ENCODE measurements at places on chromosomes 1 and 21.

- peak; percentile 38 for DNase-seq
Observed at GRCh38 chr1:211606332-211606913, 27.5 kb upstream of the SLC30A1 start.

DNA sequence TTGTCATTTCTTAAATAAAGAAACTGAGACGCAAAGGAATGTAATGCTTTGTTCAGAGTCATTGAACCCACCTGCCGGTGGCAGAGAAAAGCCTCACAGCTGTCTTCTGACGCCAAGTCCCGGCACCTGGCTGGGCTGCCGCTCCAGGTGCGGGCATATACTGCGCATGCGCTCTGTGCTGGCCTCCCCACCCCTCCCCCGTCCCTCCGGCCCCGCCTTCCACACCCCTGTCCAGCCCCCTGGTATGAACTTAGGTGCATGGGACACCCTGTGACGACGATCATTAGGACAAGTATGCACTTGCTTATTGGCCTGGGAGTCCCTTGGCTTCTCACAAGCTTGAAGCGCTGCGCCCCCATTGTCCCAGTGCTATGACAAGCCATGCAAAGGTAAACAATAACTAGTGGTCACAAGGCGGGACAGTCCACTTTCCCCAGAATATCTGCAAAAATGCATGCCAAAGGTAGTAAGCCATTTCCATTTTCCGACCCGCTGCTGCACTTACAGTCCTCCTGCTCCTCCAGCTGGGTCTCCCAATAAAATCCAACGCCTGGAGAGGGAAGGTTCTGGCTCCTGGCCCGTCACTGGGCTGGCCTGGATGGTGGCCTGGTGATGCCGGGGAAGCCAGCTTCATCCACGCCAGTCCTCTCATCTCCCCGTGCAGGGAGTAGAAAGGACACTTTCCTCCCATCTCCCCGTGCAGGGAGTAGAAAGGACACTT is 100.4 kb downstream of the PSMG1 start:
- no peak for DNase-seq

- peak; percentile 42 for DNase-seq
Observed at GRCh38 chr1:23098463-23099170, 70.0 kb downstream of the LUZP1 start.

DNA sequence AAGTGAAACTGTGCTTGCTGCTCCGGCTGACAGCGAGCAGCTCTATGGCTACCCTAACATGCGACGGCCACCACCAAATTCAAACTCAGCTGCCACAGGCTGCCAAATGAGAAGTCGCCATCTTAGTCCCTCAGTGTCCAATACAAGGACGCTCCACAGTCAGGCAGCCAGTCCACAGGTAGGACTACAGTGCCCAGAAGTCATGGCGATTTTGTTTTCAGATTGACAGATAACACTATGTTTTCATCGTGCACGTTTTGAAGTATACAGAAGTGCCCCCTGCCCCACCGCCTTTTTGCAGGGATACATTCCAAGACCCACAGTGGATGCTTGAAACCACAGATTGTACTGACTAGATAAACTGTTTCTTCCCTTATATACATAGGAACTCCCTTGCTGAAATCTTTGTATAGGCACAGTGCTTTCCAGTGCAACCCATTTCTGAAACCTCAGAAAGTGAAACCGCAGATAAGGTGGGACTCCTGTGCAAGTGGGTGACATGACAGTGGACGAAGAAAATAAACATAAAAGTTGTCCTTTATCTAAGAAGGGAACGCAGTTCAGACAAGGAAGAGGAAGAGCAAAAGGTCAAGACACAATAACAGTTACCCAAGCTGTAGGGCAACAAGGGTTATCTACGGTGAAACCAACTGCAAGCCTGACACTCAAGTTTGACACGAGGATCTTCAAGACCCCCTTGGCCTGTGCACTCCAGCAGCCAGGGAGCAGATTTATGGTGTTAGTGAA is 52.2 kb downstream of the STX6 start:
- no peak for DNase-seq

- no peak for DNase-seq
Observed at GRCh38 chr1:43331688-43332087, 5.9 kb upstream of the MPL start.

- DNase-seq = no peak
Observed at GRCh38 chr1:150548632-150549495, at the start of gene ADAMTSL4. TSS of gene ADAMTSL4 (plus strand) at chr1:150549408. CDS start at chr1:150552289, 2,881 bp downstream.

DNA sequence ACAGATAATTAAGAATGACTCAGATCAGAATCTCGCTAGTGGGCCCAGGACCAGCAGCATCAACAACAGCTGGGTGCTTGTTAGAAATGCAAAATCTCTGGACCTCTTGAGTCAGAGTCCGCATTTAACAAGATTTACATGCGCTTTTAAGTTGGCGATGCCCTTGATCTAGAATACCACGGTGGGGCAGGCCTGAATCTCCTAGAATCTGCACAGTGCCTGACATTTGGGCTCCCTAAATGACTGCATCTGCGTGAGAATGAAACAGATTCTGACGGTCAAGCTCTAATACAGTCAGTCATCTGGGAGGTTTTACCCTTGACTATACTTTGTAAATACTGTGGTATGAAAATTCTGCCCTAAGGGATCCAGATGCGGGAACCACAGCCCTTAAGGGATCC is 17.2 kb upstream of the RAB29 start:
- DNase-seq = no peak

- no peak for DNase-seq
Observed at GRCh38 chr1:174797398-174797797, 202.3 kb upstream of the CACYBP start.

GRCh38 chr1:12436817-12437599 is 181.0 kb downstream of the DHRS3 start:
- no peak for DNase-seq

DNA sequence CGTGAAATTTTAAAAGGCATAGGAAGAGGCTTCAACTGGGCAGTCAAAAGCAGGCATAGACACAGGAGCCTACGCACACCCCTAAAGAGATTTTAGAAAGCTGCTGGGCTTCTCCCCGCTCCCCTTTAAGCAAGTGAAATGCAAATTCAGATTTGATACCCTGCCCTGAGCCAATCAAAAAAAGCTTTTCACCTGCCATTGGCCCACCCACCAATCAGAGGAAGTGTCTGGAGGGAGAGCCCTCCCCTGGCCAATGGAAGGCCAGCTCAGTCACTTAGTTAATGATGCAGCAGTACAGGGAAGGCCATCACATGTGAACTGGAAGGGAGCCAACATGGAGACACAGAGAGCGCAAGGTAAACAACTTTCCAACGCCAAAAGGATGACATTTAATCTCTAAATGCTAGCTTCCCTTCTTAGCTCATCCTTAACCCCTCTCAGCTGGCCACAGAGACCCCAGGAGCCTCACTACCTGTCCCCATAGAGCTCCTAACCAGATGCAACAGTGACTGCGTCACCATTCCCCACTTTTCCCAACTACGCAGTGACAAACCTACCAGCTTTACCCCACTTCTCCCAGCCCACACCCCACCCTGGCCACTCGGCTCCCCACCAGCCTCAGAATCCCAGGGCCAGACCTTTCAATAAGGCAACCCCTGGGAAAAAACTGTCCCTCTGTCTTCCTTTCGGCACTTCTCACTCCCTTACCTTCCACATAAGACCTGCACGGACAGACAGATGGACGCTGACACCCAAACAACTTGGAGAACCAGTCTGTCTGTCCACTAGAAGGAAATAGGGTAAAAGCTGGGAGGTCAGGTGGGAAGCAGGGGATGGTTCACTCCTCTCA is 71.0 kb downstream of the CD46 start:
- DNase-seq = peak; percentile 88

- DNase-seq = no peak
Observed at GRCh38 chr1:202498542-202498941, 150.0 kb downstream of the PPP1R12B start.

GRCh38 chr1:199747984-199748383 is 279.5 kb upstream of the NR5A2 start:
- DNase-seq = no peak

DNA sequence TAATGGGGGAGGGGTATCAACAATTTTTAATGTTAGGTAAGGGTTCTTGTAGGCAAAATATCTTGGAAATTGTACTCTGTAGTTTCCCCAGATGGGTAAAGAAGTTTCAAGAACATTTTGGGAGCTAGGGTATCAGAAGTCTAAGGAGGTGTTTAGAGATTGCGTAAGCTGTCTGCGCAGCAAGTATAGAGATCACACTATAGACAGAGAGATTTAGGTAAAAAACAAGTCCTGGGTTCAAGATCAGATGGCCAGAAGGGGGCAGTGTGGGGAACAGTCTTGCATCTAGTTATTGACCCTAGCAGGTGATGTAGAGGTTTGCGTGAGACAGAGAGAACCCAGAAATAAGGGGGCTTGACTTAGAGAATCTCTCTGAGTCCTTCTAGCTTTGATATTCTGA is 80.8 kb downstream of the S1PR1 start:
- DNase-seq = no peak

- no peak for DNase-seq
Observed at GRCh38 chr21:35465741-35466140, 416.6 kb upstream of the RUNX1 start.

- DNase-seq = no peak
Observed at GRCh38 chr21:37642493-37642892, 273.8 kb downstream of the KCNJ6 start.

DNA sequence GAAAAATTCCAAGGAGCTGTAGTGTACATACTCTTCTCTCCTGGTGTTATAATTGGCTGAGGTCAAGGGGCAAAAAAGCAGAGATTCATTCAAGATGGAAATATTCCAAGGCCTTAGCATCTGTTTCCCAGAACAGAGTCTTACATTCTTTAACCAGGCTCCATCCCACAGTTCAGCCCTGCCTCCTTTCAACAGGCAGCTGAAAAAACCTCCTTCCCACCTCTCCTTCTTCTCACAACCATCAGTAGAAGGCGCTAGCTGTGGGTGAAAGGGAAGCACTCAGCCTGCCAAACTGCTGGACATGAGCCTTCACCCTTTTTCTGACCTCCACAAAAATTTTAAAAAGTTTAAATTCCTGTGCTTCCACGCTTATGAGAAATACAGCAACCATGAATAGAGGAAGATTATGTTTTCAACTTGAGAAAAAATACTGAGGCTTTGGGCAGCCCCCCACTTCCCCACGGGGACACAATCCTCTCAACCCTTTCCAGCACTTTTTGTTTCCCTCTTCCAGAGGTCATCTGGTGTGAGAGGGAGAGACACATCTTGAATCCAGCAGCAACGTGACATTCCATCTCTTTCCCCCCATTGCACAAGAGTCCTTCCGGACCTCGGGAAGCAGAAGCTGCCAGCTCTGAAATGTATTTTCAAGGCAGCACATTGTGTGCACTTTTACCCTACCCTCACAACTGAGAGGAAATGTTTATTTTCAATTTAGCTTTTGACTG is 43.2 kb upstream of the FMO2 start:
- no peak for DNase-seq

DNA sequence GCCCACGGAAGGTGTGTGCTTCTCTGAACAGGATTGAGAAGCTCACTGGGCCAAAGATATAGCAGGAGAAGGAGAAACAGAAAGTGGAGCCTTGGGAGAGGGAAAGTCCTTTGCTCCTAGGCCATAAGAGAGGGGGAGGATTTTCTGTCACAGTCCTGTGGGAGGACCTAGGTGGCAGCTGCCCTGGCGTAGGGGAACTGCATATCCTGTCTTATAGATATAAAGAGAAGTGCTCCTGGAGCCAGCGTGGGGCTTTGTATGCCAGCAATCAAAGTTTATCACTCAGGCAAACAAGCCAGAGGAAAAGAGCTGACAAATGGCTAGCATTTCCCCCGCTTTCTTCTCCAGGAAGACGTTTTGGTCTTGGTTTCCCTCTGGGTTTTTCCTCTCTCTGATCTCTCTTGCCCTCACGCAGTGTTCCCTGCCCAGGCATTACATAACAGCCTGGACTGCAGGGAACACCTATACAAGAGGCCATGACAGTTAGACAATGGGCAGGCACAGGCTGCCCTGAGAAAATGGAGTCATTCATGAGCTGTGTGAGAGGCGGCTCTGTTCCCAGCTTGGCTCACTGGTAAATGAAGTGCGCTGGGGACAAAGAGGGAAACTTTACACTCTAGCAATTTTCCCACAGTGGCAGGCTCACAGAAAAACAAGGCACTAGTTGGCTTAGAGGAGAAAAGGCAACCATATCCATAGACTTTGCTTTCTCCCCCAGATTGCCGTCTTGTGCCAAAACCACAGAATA is 52.5 kb upstream of the ZNF648 start:
- DNase-seq = no peak

- DNase-seq = no peak
Observed at GRCh38 chr1:70038025-70038424, 167.4 kb downstream of the LRRC40 start.

DNA sequence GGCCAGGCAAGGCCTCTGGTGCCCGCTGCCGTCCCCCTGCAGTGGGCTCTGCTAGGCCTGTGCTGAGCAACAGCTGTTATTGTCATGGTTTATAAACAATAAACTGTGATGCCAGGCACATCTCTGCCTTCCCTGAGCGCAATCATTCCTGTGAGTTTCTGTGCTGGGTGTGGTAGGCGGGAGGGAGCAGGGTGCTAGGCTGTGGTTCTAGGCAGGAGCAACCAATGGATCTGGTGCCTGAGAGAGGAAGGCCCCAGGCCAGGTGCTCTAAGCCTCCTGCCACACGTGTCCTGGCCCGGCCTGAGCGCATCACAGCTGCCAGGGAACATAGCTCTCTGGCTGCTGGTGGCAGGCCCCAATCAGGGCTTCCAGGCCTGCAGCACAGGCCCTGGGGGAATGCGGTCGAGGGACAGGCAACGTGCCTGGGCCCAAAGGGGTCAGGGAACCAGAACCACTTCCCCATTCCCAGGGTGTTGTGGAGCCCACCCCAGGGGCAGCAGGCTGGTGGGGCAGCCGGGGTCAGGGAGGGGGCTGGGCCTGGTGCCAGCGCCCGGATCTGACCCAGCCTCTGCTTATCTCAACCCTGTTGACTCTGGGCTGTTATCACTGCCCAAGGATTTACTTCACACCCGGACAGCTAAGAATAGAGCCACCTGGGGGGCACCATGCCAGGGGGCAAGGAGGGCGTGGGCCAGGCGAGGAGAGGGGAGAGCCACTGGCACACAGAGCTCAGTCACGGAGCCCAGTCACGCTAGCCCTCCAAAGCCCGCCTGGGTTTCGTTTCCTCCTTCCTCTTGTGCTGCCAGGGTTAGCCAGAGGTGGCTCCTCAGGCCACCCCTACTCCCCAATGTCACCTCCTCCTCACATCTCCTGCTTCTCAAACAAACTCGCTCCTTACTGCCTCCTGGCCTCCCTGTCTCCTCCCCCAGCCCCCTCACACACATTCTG is 11.5 kb downstream of the TRIM46 start:
- DNase-seq = peak; percentile 73

GRCh38 chr1:6278263-6278662 is 17.4 kb upstream of the GPR153 start:
- no peak for DNase-seq

DNA sequence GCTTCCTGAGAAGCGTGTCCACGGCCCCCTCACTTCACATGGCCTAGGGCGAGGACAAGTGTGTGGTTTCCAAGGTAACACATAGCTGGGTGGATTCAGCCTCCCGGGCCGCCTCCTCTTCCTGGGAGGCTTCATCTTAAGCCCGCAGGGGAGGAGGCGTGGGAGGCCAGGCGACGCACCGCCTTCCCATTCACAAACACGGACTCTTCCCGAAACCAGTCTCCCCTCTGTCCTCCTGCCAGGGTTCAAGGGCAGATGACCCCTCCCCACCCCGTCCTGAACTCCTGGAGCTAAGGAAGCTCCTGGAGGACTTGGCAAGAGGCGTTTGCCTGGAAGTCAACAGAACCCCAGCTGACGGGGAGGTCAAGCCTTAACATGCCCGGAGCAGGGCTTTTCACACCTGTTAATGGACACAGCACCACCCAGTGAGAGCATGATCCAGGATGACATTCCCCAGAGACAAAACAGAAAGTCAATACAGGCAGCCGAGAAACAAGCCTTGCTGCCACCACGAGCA is 56.7 kb downstream of the KCNN3 start:
- no peak for DNase-seq

GRCh38 chr1:65067491-65068201 is 80.4 kb upstream of the AK4 start:
- DNase-seq = no peak

GRCh38 chr1:62612770-62613169 is 15.4 kb downstream of the ANGPTL3 start:
- DNase-seq = no peak
